ENCODE measurements at places on chromosomes 1 and 21.

DNA sequence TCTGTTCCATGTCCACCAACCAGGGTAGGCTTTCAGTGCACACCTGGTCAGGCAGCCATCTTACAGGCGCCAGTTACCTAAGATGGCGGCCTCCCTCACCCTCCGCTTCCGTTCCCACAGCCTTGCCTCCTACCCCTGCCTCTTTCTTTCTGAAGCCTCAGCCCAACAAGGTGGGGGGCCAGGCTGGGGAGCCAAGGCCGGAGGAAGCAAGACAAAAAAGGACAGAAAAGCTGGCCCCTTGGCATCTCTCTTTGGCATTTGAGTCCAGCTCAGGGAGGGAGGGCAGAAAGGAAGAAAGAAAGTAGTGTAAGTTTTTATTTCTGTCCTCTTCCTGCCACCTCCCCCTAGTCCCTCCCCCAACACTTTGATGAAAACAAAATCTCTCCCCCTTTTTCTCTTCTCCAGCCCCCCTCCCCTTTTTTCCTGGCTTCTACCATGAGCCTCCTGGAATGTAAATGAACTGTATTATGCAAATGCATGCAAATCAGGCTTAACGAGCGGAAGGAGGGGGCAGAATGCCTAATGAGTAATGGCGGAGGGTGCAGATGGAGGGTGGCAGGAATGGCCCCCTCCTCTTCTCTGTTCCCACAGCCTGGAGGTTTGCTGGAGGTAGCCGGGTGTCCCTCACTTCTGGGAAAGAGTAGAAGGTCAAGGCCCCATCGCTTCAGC lies 43.8 kb downstream of the RHBG start:
- DNase-seq = no peak

DNA sequence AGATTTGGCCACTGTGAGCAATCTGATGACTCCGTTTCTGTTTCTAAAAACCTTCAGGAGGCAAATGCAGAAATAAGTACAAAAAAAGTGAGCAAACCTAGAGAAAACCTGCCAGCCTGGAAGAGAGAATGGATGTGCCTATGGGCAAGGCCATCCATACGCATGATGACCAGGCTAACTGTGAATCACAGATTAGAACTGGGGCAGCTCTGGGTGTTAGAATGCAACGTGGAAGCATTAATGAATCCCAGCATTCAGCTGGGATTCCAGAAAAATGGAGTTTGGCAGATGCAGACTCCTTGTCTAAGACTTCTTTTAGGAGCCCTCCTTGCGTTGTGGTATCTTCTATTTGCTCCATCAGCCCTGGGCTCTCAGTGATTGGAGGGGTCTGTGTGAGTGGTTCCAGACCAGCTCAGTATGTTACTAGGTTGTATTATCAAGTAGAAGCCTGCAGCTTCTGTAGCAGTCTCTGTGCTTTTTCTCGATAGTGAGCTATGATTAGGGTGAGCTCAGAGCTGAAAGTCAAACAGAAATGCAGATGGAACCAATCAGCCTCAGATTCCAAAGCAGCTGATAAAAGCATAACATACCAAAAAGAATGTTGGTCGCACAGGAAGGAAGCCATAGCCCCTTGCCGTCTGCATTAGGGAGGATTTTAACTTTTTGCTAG lies 154.0 kb downstream of the PSMG1 start:
- peak; percentile 25 for DNase-seq

DNA sequence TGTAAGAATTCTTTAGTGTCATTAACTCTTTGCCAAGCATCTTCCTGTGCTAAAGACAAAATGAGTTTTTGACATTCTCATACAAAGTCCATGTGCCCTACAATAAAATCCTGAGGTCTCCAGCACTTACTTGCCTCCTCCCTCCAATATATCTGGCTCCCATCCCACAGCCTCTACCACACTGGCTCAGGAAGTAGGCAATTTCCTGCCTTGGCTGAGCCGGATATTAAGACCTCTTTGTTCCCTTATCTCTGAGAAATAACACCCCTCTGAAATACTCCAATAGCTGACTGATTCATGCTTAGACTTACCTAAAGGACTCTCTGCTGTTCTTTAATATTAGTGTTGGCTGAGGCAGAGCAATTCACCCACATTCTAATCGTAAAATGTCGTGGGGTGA lies 37.6 kb upstream of the GORAB start:
- DNase-seq = peak; percentile 8

GRCh38 chr1:175218786-175219434 lies 26.3 kb upstream of the KIAA0040 start:
- DNase-seq = no peak

- no peak for DNase-seq
Measured at GRCh38 chr1:98119796-98120195, 199.0 kb upstream of the DPYD start.

GRCh38 chr1:152108882-152109222 lies 6.4 kb downstream of the TCHH start:
- DNase-seq = no peak
